ENCODE measurements at places on chromosomes 2 and 18.

DNA sequence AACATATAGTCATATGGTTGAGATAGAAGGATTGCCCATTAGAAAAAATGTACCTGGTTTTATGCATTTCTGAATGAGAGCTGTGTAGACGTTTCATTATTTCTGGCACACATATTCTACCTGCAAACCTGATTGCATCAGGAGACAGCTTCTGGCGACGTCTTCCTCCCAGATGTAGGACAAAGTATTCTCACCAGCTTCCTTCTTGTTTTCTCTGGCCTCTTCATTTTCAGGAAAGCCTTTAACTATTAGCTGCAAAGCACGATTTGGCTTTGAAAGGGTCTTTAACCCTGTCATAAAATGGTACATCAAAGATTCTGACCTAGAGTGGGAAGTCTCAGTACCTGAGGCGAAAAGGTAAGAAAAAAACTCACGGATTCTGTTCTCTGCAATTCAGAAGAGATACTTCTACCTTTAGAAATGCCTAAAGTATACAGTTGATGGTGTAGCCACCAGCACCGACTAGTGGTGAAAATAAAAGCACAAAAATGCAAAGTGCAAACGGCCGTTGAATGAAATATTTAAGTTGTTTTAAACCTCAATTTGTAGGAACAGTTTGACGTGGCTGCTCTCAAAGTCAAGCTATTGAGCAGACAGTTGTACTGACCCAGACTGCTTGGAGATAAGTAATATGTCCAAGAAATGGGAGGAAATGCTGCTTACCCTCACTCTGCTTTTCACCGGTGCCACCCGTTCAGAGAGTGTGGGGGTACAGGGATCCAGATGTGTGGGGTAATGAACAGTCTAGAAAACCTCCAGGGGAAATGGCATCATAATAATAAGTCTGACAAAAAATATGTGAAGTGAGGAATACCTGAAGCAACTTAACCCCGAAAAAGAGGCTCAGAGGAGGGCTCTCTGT is 20.2 kb downstream of the IL18RAP start:
- DNase-seq: no peak

DNA sequence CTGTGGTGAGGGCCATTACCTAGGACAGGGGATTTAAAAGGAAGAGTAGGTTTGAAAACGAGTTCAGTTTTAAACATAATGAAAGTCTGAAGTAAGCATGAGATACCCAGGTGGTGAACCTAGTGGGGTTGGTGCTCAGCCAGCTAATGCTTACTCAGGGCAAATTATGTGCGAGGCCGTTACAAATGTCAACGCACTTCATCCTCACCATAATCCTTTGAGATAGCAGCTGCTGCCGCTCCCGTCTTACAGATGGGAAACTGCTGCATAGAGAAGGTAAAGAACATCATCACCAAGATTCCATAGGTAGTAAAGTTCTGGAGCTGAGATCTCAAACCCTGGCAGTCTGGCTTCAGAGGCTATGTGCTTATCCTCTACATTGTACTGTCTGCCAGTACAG is 209.0 kb downstream of the DYM start:
- DNase-seq: no peak

GRCh38 chr2:169965495-169965894 is 138.2 kb downstream of the UBR3 start:
- DNase-seq: no peak

DNA sequence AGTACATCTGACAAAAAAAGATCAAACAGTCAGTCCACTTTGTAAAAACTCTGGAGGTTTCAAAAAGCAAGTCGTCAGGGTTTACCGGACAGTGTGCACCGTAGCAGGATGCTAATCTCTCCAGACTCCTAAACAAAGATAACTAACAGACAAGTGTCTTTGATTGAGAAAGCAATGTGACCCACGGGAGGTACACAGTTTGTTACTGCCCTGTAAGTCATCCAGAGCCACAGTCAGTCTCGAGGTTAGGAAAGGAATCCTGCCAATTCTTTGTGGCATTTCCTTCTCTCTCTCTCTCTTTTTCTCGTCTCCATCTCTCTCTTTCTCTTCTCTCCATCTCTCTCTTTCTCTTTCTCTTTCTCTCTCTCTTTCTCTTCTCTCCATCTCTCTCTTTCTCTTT is 42.8 kb downstream of the LRRTM4 start:
- DNase-seq: no peak

DNA sequence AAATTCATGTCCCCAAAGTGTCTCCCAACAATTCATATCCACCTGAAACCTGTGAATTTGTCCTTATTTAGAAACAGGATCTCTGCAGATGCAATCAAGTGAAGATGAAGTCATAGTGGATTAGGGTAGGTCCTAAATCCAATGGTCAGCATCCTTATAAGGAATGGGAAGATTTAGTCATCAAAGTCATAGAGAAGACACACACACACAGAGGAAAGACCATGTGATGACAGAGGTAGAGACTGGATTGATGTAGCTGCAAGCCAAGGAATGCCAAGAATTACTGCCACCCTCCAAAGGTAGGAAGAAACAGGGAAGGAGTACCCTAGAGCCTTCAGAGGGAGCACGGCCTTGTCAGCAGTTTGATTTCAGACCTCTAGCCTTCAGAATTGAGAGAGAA is 17.7 kb downstream of the ADD2 start:
- DNase-seq: no peak

DNA sequence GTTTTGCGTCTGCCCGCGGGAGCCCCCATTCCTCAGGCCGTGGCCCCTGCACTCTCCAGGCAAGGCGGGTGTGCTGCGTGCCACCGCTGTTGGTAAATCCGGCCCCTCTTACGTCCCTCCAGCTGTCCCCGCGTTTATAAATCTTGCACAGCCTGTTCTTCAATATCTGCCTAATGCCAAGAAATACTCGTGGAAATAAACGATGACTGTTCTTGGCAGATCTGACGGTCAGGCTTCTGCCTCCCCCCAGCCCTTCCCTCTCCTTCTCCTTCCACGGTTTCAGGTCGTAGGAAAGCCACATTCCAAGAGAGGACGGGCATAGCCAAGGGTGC is 20.5 kb downstream of the ODC1 start:
- no peak for DNase-seq

DNA sequence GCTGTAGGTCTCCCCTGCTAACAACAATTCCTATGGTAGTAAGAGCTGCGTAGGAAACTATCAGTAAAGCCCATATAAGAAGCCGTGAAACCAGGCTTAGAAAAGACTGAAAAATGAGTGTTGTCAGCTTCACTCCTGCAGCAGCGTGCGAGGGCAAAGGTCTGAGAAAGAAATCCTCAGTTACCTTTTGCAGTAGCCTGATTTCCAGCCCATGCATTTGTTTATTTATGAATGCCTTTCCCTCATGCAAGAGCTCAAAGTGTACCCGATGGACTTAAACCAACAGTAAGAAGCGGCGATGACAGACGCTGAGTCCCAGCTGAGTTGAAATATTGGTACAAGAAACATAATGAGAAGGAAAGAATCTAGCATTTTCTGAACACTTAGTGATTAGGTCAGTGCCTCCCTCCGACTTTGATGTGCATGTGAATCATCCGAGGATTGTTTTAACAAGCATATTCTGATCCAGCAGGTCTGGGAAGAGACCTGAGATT is 15.0 kb upstream of the POLI start:
- DNase-seq: no peak

DNA sequence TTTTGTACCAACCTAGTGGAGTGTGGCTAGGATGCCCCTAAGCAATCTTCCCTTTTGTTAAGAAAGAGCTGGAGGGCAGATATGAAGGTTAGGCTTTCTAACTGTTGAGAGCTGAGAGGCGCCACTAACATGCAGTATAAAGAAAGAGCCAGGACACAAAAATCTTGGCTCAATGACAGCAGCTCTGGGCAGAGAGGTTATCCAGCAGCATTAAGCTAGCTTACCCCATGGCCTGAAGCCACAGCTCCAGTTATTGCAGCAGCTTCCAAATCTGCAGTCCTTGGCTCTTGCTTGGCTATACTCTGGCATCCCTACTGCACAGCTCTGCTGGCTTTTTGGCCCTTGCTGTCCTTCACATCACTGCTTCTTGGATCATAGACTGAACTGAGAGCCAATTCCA is 213.4 kb downstream of the GPD2 start:
- DNase-seq: no peak

DNA sequence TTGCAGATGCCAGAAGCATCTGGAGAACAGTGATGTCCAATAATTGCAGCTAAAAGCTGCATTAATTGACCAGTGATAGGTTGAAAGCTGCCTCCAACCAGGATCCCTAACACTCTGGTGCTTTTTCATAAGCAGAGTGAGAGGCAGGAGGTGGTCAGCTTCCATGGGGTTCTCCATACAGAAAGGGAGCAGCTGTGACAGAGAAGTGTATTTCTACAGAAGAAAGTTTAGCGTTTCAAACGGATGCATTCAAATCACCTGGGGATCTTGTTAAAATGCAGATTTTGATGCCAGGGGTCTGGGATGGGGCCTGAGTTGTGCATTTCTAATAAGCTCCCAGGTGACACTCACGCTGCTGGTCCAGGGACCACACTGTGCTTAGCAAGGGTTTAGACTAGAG is 216.5 kb upstream of the NRP2 start:
- DNase-seq: no peak

GRCh38 chr2:232927793-232928550 is 57.9 kb downstream of the SNORC start:
- no peak for DNase-seq

DNA sequence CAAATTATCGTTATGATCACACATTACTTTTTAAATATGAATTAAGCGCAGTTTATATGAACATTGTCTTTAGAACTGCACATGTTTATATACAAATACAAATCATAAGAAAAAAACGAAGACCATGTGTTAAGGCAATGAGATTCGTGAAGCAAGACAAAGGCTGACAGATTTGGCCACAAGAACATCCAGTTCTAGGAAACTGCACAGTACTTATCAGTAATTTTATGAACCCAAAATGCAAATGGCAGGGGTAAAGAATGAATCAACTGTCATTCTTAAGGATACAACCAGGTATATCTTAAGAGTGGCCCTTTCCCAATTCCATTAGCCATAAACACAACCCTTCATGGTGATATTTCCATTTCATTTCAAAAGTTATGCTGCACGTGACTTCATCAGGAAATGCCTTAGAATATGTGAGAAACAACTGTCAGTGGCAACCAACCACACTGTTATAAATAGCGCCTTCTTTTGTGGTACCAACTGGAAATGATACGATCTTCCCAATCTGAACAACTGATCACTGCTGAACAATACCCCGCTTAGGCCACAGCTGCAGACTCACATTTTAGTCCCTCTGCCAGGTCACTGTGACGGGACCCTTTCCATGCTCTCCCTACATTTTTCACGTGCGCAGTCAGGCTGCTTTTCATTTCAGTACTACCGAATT is 144.9 kb downstream of the L3MBTL4 start:
- DNase-seq: no peak

- no peak for DNase-seq
Observed at GRCh38 chr2:100422320-100423055, 5.0 kb upstream of the CHST10 start.

DNA sequence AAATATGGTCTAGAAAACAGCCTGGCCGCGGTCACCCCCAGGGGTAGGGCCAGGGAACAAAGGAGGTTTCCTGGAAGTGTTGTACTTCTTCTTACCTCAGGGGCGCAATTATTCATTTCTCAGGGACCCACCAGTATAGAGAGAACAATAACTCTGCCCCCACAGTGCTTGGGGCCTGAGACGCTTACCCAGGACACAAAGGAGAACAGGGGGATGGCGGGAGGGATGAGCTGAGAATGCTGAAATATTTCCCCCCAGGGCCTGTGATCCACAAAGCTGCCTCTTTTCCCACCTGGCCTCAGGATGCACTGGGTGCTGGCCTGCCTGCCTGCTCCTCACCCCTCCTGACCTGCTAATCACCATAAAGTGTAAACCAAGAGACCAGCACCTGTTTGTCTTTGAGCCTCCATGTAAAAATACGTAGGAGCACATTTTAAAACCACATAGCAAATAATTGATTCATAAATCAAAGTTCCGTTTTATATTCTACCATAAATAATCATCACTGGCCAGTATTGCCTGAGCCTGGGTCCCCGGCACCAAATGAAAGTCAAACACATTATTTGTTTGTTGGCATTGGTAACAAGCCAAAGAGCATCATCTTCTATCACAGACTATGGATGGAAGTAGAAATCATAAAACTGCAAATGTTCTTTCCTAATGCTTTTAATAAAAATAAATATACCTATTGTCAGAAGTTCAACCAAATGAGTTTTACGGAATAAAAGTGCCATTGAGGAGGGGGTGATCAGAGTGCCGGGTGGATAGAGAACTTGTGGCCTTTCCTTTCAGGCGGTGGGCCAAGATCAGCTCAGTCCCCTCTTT is 67.3 kb upstream of the RMDN2 start:
- DNase-seq: no peak

GRCh38 chr18:42048158-42048557 is 93.1 kb downstream of the PIK3C3 start:
- DNase-seq: no peak

GRCh38 chr2:208189069-208189809 is 591 bp downstream of the C2orf80 start:
- DNase-seq: no peak

DNA sequence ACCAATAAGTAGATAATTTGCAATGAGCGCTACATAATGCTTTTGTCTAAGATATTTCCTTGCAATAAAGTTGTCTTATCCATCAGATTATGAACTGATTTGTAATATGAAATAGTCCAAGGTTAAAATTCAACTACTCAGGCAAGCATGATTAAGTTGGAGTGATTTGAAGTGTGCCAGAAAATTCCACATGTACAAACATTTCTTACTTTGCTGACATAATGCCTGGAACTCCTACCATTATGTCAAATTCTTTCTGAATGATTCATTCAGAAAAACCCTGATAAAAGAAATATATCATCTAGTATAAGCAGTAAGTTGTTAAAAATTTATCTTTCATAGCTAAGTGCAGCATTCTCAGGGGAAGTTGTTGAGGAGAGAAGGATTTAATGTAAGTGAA is 87.3 kb downstream of the CBLN2 start:
- no peak for DNase-seq

GRCh38 chr2:26572591-26572990 is 68.6 kb downstream of the CIB4 start:
- DNase-seq: no peak

DNA sequence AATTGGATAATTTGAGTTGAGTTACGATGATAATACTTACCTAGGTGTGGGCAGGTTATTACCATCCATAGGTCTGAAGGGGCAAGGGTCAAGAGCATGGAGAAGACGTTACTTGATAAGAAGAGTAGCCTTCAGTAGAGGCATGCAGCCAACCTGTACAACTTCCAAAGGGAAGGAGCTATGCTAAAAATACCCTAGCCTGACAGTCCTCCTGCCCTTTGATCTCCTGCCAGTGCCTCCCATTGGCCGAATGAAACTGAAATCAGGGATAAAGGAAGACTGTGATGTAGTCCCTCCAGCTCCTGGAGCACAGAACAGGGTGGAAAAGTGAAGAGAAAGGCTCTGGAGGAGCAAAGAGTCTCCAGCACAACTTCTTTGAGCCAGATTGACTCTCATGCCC is 487.4 kb downstream of the ADCYAP1 start:
- DNase-seq: no peak

DNA sequence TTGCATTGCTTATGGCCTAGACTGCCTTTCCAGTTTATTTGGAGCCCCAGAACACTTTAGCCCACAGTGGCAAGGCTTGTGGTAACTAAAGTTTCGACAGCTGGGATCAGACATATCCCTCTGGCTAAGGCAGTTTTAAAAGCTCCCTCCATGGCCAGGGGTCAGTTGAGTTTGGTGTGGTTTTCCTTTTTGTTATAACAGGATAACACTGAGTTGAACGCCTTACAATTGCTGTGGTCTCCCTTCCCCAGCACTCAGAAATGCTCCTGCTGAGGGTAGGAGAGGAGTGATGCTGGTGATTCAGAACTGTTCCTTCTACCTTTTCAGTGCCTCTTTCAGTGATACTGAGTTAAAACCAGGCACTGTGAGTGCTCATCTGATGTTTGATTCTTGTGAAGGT is 182.6 kb downstream of the GULP1 start:
- DNase-seq: no peak

- DNase-seq: no peak
Observed at GRCh38 chr2:209460151-209460761, 36.4 kb downstream of the MAP2 start.
